GM12892 (cell line): ENCODE measurements at places on chromosomes 4 and X.

- no peak for DNase-seq
Observed at GRCh38 chr4:167903291-167903721, 189.0 kb upstream of the ANXA10 start.

DNA sequence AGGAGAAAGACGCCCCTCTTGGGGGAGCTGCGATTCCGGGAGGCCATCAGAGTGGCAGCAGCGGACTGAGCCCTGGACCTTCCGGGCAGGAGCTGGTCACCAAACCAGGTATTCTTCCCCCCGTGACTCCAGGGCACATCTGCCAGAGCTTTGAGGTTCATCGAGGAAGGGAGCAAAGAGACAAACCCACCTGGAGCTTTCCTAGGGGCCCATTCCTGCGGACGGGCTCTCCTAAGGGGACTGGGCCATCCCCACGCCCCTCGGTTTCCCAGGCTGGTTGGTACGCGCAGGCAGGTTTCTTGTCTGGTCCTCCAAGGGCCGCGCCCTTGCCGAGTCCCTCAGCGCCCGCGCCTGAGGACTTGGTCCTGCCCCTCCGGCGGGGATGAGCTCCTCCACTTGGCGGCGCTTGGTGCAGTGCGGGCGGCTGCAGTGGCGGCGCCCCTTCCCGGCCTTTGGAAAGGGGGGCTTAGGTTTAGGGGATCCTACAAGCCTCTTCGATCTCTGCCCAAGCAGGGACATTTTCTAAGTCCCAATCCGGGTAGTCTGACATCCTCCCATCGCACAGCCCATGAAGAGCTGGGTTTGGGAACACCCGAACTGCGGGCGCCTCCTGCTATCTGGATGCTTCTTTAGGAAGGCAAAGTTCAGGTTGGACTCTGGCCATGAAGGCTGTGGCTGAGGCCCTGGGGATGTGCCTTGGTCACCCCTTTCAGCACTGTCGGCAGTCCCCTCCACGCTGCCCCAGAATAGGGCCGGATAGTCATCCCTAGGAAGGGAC, 538 bp downstream of the STBD1 start:
- peak; percentile 28 for DNase-seq

GRCh38 chr4:112752061-112752460, 115.1 kb downstream of the LARP7 start:
- no peak for DNase-seq

DNA sequence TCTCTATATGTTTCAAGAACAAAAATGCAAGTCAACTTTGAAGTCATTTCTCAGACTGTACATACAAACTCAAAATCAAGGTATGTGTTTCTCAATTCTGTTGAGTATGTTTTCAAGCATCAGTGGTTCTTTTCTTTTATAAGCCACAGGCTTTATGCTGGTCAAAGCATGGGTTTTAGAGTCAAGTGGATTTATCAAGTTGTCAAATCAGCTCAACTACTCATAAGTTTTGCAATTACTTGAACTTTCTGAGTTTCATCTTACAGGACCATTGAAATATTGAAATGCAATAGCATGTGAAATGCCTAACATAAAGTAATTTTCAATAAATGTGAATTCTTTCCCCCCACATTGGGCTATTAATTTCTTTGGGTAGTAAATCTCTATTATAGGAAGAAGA, 239.9 kb upstream of the DKK2 start:
- no peak for DNase-seq

GRCh38 chrX:48998391-48998790, 3.7 kb downstream of the GRIPAP1 start:
- no peak for DNase-seq

GRCh38 chr4:87458913-87459312, 36.5 kb downstream of the NUDT9 start:
- DNase-seq: no peak

DNA sequence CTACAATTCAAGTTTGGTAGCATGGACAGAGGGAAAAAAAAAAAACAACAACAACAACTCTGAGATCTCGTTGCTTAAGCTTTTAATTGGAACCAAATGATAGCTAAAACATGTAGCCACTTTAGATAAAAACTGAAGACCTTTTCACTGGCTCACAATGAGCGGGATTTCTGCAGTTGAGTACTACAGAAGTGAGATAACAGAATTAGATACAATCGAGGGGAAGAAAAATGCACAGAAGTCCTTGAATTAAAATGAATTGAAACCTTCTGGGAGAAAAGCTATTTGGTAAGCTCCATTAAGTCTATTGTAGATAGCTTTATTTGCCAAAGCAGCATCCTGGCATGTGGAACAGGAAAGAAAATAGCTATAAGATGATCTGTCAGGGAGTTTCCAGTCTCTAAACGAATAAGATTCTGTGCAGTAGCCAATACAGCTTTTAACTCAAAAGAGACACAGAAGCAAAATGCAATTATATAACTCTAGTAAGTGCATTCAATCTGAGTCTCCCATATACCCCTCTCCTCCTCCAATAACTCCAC, 248.5 kb downstream of the ENOX2 start:
- DNase-seq: no peak

DNA sequence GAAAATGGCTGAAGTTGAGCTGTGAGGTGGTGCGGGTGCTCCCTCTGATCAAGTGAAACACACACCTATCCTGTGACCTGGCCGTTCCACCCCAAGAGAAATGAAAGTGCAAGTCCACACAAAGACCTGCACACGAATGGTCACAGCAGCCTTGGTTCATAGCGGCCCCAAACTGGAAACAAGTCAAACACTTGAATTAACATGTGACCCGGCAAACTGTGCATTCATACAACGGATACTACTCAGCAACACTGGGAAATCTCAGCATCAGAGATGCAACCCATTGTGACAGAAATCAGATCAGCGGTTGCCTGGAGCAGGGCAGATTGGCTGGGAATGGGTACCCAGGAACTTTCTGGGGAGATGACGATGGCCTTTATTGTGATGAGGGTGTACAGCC, 7.6 kb downstream of the G6PD start:
- DNase-seq: no peak

DNA sequence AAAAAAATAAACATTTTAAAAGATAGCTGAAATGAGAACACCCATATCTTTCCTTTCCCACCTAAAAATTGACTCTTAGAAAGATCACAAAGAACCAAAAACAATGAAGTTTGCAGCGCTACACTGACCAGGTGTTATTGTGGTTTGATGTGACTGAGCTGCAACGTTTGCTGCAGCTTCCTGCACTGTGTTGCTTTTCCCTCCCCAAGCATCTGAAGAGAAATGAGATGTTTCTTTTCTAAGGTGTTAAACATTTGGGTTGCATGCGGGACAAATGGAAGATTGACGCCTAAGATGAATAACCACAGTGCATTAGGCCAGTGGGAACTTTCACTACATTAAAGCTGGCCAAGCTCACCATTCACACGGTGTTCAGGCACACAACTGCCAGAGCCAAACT, 8.9 kb downstream of the LEF1 start:
- no peak for DNase-seq

GRCh38 chr4:174071595-174071994, 211.9 kb downstream of the FBXO8 start:
- DNase-seq: no peak

DNA sequence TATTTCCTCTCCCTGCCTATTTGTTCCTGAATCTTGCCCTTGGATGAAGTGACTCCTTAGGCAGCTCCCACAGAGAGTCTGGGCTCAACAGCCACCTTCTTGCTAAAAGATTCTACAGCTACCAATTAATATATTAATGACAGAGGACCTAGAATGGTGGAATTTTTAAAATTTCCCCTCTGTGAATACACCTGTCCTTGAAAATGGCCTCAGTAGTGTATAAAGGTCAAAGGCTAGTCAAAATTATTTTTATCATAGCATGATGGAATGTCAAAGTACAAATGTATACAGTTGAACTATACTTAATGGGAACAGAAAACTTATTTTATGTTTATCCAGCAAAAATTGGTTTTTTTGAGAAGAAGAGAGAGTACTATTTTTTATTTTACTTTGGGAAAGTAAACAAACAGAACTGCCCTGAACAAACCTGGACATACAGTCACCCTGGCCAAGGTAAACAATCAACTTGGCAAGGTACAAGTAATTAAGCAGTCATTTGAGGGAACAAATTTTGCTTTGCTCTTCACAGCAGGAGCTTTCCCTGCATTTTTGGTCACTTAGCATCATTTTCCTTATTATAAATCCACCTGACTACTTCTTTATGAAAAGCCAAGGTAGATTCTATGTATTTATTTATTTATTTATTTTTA, 250.8 kb downstream of the INPP4B start:
- DNase-seq: no peak

- DNase-seq: no peak
Observed at GRCh38 chrX:20263474-20263873, 3.2 kb downstream of the RPS6KA3 start.

DNA sequence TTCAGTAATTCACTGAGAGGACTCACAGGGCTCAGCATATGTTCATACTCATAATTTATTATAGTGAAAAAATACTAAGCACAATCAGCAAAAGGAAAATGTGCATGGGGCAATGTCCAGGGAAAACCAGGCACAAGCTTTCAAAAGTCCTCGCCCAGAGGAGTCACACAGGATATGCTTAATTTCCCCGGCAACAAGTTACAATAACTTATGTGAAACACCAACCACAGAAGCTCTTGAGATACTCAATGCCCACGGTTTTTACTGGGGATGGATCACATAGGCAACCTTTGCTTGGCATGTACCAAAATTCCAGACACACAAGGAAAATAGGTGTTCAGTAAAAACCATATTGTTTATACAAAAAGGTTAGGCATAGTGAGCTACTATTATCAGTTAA, 38.5 kb upstream of the STPG2 start:
- no peak for DNase-seq

DNA sequence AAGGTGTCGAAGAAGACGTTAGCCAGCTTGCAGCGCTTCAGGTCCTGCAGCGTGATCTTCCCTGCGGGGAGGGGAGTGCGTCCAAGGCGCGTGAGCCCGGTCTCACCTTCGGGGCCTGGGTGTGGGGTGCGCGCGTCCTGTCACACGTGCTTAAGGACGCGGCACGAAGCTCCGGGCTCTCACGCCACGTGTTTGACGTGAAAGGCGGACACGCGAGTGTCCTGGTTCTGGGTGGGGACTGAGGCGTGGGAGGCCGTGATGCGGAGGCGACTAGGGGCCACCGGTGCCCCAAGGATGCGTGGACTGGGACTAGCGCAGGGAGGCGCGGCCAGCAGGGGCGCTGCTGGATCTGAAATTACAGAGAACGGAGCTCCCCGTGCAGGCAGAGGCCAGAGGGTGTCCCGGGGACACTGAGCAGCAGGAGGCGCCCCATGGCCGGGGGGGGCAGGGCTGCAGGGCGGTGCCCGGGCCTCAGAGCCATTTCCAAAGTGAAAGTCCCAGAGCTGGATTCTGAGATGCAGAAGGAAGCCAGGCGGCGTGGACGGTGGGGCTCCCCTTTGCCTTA, 20.3 kb upstream of the GTPBP6 start:
- no peak for DNase-seq

DNA sequence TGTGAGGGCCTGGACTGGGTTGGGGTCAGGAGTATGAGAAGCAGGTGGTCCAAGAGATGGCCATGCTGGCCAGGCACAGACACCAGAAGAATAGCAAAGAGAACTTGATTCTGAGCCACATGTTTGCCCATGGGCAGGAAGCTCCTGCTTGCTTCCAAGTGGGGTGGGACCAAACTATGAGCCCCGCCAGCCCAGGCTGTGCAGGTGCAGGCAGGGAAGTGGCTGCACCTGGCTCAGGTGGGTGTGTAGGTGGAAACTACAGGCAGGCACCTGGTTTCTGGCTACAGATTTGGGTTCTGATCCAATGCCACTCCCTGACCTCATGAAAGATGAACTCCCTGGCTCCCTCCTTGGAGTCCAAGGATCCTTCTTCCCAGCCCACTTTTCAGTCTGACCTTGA, 207.9 kb upstream of the KLF3 start:
- no peak for DNase-seq

DNA sequence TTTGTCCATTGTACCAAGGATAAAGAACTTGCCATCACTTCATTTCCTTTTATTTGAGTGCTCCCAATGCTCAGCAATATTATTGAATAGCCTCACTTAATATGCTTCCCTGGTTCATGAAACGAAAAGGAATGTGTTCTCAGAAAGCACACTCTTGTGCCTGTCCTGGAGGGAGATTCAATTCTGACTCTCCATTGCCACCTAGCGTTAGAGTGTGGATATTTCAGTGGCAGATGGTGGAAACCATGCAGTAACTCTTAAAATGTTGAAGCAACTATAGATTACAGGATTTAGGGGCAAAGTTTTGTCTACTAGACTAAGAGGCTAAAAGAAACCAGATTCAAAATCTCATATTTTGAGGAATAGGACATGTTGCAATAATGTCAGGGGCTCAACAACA, 36.0 kb downstream of the GAB3 start:
- no peak for DNase-seq

GRCh38 chr4:95839891-95840290, at the start of gene PDHA2:
Gene PDHA2, plus strand, starts transcription at chr4:95840093. Its CDS starts 58 bp downstream, at chr4:95840151.
- DNase-seq: no peak

DNA sequence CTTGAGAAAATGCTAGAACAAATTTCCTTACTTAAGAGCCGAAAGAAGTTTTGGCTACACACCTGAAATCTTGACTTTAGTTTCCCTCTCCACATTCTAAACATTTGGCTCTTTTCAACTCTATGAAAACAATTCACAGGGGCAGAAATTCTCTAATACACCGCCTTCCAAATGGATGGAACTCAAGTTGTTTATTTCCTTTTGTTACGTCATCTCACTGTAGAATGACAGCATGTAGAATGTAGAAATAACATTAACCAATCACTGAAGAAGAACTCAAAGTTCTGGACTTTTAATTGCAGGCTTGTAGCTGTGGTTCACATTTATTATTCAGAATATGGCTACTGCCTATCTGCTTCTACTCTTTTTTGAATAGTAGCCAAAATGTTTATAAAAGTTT, 1.9 kb downstream of the DMP1 start:
- no peak for DNase-seq

DNA sequence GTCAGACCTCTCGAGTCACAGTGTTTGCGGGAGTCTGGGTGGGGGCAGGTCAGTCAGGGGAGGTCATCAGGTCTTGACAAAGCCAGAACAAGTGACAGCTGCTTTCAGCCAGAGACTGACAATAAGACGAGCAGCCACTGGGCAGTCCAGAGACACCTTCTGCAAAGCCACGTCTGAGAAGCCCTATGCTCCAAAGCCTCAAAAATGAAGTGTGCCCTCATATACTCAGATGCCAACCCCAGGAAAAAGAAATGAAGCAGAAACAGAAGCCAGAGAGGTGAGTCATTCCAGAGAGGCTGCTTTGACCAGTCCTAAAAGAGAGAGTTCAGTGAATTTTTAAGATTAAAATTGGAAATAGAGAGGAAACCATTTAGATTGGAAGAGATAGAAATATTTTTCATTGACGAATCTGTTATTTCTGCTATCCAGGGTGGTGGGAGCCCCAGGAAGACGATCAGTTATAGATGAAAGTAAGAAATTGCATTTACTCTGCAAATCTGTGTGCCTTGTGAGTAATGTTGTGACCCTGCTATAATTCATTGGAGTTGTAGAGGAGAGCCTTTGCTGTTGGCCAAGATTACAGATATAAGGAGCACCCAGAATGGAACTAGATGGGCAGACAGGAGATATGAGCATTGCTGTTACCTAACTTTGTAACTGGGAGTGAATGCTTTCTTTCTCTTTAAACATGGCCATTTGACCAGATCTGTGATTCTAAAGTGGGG, 77.9 kb downstream of the LRRC66 start:
- DNase-seq: no peak

- no peak for DNase-seq
Observed at GRCh38 chr4:22802876-22803275, 110.1 kb downstream of the GBA3 start.

GRCh38 chr4:64539234-64539849, 130.1 kb upstream of the TECRL start:
- no peak for DNase-seq
